ENCODE measurements at places on chromosomes 3 and 15.

DNA sequence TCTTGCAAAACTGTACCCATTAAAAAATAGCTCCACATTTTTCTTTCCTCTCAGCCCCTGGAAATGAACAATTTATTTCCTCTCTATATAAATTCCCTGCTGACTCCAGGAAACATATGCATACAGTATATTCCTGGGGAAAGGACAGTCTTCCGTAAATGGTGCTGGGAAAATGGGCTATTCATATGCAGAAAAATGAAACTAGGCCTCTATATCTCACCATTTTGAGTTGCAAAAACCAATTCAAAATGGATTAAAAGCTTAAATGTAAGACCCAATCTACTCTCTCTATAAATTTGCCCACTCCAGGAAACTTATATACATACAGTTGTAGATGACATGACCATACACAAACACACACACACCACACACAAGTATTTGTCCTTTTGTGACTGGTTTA, 85.9 kb upstream of the GPR149 start:
- DNase-seq: no peak

GRCh38 chr3:25171897-25172296, 256.2 kb upstream of the RARB start:
- DNase-seq: no peak

DNA sequence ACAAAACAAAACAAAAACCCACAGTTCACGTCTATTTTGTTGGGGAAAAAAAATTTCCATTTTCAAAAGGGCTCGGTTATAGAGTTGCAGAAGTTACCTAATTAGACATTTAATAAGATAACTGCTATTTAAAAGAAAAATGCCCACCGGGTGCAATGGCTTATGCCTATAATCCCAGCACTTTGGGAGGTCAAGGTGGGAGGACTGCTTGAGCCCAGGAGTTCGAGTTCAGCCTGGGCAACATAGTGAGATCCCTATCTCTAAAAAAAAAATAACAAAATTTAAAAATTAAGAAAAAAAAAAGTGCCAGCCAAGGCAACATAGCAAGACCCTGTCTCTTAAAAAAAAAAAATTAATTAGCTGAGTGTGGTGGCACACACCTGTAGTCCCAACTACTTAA, 19.2 kb downstream of the SEC11A start:
- DNase-seq: no peak

- DNase-seq: no peak
Measured at GRCh38 chr3:176906046-176906905, 291.0 kb downstream of the TBL1XR1 start.

GRCh38 chr3:117286488-117286887, 576.9 kb downstream of the TUSC7 start:
- DNase-seq: no peak

GRCh38 chr3:19264424-19264823, 116.1 kb downstream of the KCNH8 start:
- DNase-seq: no peak

DNA sequence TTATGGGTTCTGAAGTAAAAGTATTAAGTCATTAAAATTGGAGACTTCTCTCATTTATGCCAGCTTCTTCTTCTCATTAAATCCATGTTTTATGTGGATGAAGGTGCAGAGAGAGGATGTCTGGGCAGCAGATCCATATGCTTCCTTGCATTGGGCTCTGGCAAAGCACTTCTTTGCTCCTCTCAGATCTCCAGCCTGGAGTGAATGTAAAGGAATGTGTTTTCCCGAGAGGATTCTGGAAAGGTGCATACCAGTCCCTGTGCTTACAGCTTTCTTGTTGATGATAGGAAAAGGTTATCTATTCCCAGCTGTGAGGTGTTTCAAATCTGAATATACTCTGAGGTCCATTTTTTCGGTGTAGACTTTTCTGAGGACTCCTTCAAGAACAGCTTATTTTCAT, 79.9 kb upstream of the PEX5L start:
- no peak for DNase-seq

GRCh38 chr15:68559345-68560310, 19.2 kb upstream of the CORO2B start:
- peak; percentile 27 for DNase-seq

DNA sequence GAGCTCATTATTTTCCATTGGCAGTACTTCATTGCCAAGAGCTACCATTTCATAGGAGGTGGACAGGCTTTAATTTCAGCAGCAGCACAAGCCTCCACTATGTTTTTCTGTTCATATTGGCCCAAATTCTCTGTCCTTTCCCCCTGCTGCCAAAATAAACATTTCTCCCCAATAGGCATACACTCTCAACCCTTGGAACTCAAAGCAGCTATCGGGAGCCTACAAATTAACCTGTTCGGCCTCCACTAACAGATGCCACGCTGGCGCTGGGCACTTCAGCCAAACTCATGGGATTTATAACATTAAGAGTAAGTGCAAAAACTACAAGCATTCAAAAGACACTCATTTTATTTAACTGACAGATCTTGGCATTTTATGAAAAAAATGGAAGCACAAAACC, 95.7 kb downstream of the NSUN3 start:
- no peak for DNase-seq

GRCh38 chr3:127485396-127486170, 105.0 kb downstream of the TPRA1 start:
- DNase-seq: no peak

DNA sequence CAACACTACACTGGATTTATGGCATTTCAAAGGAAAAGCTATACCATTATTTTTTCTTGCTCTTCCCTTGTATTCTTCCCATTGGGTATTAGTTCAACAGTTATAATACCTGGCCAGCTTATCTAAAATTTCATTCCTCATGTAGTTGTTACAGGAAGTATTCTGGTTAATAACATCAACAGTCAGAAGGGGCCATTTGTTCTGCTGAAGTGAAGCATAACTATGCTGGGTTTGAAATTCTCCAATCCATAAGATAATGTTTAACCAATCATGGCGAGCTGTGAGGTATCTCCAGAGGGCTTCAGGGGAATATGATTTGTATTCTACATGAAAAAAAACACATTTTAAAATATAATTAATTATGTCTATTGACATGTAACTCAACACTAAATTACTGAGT, 43.4 kb downstream of the SPG11 start:
- no peak for DNase-seq

GRCh38 chr15:66907826-66908743, 157.3 kb upstream of the SMAD3 start:
- DNase-seq: no peak

- no peak for DNase-seq
Measured at GRCh38 chr3:152047465-152047864, 174.0 kb downstream of the SUCNR1 start.

- no peak for DNase-seq
Measured at GRCh38 chr15:53457479-53457878, 302.0 kb downstream of the WDR72 start.

DNA sequence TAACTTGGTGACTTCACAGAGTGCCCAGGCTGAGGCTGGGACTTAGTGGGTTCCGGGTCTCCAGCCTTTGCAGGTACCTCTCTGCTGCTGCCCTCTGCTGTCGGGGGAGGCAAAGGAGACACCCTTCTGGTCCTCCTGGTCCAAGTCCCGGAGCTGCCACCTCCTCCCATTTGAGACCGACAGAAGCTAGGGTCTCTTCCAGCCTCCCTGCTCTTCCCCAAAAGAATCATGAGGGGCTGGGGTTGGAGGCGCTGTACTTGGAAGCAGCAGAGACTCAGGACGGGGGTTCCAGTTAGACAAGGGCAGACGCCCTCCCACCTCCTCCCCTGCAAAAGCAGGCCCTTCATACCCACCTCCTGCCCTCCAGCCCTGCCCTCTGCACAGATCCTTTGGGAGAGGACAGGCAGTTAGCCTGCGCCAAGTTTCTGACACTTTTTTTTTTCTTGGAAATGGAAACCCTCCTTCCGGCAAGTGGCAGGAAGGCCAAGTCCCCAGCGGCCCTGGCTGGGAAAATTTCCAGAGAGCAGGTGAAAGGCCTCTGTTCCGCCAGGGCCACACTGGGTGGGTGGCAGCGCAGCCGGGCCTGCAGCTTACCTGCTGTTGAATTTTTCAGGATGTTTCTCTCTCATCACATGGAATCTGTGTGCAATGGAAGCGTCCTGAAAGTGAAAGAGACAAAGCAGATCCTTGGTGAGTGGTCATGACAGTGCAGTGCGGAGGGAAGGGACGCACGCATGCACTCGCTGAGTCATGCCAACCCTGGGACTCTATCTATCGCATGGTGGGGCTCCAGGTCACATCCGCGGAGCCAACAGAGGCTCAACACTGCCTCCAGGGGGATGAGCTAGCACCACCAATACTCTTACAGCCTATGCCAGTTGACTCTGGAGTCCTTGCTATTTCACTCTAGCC, 119.9 kb downstream of the DGKG start:
- DNase-seq: peak; percentile 63

GRCh38 chr3:117367861-117368260, 658.3 kb downstream of the TUSC7 start:
- no peak for DNase-seq

- DNase-seq: peak; percentile 37
Measured at GRCh38 chr3:111989061-111989678, 9.6 kb upstream of the TAGLN3 start.

GRCh38 chr15:31311735-31312619, 14.7 kb upstream of the KLF13 start:
- DNase-seq: no peak

GRCh38 chr15:66886686-66887273, 178.6 kb upstream of the SMAD3 start:
- no peak for DNase-seq

GRCh38 chr15:80587816-80588456, 107.2 kb upstream of the ABHD17C start:
- no peak for DNase-seq

DNA sequence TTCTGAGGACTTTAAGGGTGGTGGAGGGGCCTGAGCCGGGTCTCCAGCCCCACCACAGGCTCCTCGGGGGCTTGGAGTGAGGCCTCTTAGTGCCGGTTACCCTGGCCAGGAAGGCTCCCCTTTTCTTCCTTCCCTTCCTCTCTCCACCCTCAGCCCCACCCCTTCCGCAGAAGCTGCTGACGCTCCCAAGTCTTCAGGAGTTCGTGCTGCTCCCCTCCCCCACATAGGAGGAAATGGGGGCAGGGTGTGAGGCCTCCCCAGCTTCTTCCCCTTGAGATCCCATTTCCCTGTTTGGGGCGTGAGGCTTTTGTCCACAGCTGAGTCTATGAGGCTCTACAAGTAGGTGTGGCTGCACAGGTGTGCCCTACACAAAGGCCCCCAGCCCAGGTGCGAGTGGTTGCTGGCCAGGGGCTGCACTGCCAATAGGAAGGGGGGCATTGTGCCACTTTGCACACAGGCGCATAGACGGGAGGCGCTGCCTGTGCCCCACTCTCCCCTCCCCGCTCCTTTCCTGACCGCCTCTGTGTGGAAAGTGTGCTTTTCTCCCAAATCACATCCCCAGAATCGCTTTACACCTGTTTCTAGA, 915 bp upstream of the CALML4 start:
- DNase-seq: no peak

DNA sequence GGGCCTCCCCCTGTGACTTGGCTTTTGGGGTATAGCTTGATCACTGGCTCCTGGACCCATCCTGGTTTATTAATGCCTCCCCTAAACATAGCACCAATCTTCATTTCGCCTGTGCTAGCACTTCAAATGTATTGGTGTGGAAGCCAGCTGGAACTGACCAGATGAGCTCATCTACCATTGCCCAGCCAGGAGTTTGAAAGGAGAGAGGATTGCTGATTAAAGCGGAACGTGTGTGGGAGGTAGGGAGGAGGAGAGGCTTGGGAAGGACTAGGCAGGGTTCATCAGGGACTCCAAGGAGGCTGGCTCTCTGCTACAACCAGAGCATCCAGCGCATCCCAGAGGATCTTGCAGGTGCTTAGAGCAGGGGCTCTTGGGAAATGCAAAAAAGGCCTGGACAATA, 34.4 kb upstream of the TLE3 start:
- DNase-seq: no peak

GRCh38 chr15:43118286-43118685, 12.4 kb upstream of the UBR1 start:
- no peak for DNase-seq

GRCh38 chr3:143671626-143672025, 176.6 kb downstream of the SLC9A9 start:
- DNase-seq: no peak

GRCh38 chr3:55534876-55535275, 47.8 kb upstream of the WNT5A start:
- no peak for DNase-seq

GRCh38 chr15:74397239-74398068, 30.0 kb upstream of the CYP11A1 start:
- no peak for DNase-seq

- no peak for DNase-seq
Measured at GRCh38 chr15:67771189-67771800, 54.0 kb upstream of the SKOR1 start.

DNA sequence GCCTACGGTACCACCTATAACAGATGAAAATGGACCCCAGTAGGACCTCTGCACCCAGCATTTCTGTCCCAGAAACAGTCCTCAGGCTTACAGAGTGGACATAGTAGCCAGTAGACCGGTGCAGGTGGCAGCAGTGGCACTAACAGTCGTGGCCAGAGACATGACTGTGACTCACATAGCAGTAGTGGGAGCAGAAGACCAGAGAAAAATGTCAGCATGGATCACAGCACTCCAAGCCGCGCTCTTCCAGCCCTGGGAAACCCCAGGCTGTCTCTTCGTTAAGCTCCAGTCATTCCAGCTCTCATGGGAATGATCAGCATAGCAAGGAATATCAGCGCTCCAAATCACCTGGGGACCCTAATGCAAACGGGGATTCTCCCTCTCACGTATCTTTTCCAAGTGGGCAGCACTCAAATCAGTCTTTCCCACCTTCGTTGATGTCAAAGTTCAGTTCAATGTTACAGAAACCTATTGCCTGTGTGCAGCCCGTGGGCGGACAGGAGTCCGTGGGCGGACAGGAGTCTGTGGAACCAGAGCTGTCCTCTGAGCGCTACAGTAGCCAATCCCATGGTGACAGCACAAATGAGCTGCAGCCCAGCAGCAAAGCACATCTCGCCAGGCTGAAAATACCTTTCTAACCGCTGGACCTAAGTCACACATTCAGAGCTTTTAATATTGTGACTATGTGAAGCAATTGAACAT, 10.5 kb downstream of the BFSP2 start:
- DNase-seq: no peak

DNA sequence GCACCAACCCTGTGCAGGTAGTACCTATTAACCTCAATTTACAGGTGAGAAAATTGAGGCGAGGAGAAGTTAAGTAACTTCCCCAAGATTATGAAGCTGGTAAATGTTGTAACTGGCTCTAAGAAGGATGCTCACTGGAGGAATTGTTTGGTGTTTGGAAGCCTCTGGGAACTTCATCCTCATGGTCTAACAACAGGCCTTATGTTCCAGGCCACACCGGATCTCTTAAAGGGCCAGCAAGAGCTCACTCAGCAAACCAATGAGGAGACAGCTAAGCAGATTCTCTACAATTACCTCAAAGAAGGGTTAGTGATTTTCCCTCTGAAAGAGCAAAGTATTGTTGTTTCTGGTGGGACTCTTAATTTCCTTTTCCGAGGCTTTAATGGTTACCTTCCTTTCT, 63.9 kb downstream of the CGNL1 start:
- no peak for DNase-seq

GRCh38 chr15:61393949-61394348, 164.8 kb upstream of the RORA start:
- DNase-seq: no peak

All from Jurkat, Clone E6-1 (cell line).